LHCN-M2 (cell line): ENCODE measurements at places on chromosomes 16 and 17.

DNA sequence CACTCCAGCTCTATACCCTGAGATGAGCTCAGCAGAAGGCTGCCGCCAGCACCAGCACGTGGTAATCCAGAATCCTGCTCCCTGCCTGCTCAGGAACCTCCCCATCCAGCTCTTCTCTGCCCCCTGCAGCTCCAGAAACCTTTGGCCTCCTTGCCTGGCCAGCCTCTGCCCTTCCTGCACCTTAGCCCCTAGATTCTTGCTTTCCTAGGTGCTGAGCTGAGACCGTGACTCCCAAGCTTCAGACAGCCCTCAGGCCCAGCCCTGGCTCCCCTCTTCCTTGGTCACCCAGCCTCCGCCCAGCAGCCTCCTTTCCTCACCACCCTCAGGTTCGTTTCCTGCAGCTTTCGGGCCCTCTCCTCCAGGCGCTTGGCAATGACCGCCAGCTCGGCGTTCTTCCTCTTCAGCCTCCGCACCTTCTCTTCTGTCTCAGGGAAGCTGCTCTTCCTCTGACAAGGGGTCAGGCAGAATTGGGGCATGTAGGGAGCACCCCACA is 2.6 kb downstream of the TSPOAP1 start:
- no peak for DNase-seq

- DNase-seq: peak; percentile 40
Measured at GRCh38 chr17:64150237-64151015, 20.5 kb upstream of the ERN1 start.

- no peak for DNase-seq
Measured at GRCh38 chr17:41967921-41968578, 1.5 kb downstream of the CNP start.

DNA sequence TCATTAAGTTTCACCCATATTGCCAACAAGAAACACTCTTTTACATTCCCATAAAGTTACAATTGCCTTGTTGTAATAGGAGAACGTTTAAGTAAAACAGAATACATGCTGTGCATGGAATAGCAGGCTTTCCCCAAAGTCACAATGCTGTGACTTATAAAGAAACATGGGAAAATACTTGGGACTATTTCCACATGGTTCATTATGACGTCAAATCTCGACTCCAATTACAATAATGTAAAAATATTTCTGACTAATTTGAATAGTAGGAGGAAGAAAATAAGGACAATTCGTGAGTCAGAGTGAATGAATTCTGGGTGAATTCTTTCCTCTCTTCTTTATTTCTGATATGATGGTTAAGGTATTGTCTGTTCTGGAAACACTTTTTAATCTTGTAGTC is 52.8 kb downstream of the CDH11 start:
- DNase-seq: peak; percentile 86

- DNase-seq: no peak
Measured at GRCh38 chr17:65430209-65430833, 131.1 kb downstream of the AXIN2 start.

GRCh38 chr16:90020838-90021382 is 1.7 kb upstream of the DBNDD1 start:
- no peak for DNase-seq

- DNase-seq: peak; percentile 97
Measured at GRCh38 chr17:61307905-61308886, 91.4 kb upstream of the TBX2 start.

- DNase-seq: peak; percentile 14
Measured at GRCh38 chr17:45006927-45007461, 38.9 kb upstream of the C1QL1 start.

- DNase-seq: no peak
Measured at GRCh38 chr16:88809068-88809675, 2.6 kb downstream of the APRT start.
